ENCODE measurements at places on chromosomes 16 and 17.

GRCh38 chr17:81239714-81240555, 817 bp downstream of the NDUFAF8 start:
- no peak for DNase-seq

DNA sequence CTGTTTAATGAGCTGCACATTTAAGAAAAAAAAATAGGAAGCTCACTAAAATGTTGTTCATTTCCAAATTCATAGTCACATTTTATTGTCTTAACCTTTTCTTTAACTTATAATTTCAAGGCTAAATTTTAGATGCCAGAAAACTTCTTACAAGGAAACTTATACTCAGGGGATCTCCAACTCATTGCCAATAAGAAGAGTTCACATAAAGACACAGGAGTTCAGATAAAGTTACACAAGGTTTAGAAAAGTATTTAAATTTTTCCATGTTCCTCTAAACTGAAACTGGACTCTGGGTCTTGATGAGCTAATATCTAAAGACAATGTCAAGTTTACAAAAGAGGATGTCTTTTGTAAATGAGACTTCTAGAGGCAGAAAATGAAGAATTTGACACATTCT, 190.7 kb upstream of the KCNJ16 start:
- no peak for DNase-seq

DNA sequence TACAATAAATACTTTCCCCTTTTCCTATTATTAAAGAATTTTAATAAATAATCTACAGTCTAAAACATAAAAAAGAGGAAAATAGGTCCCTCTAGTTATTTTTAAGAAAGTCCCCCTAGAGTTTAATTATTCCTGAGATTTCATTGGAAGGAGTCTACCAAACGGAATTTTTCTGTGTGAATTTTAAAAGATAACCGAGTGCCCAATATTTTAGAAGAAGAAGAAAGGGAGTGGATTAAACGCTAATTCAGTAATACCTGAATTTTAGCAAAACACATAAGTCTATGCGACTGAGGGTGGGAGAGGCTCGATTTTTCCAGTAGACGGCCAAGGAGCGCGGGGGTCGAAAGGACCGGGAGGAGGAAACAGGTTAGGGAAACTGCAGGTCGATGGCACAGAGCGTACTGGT, 2.2 kb downstream of the HOXB2 start:
- no peak for DNase-seq

GRCh38 chr16:68802190-68802589, 41.1 kb upstream of the TANGO6 start:
- no peak for DNase-seq

- no peak for DNase-seq
Observed at GRCh38 chr17:17677299-17678040, 3.8 kb upstream of the RAI1 start.

DNA sequence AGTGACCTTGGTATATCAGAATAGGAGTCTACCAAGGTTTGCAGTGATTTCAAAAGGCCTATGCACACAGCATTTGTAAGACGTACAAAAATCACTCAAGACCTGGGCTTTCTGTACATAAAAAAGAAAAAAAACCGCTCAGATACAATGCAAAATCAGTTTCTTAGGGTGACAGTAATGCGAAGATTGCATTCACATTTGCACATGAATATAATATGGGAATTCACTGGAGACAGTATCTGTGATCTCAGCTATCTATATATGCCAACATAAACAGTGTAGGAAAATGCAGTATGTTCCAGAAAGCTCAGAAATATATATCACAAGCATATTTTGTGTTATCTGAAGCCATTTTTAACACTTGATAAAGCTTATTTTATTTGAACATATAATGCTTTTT, 176.4 kb upstream of the MYOCD start:
- DNase-seq, result no peak

DNA sequence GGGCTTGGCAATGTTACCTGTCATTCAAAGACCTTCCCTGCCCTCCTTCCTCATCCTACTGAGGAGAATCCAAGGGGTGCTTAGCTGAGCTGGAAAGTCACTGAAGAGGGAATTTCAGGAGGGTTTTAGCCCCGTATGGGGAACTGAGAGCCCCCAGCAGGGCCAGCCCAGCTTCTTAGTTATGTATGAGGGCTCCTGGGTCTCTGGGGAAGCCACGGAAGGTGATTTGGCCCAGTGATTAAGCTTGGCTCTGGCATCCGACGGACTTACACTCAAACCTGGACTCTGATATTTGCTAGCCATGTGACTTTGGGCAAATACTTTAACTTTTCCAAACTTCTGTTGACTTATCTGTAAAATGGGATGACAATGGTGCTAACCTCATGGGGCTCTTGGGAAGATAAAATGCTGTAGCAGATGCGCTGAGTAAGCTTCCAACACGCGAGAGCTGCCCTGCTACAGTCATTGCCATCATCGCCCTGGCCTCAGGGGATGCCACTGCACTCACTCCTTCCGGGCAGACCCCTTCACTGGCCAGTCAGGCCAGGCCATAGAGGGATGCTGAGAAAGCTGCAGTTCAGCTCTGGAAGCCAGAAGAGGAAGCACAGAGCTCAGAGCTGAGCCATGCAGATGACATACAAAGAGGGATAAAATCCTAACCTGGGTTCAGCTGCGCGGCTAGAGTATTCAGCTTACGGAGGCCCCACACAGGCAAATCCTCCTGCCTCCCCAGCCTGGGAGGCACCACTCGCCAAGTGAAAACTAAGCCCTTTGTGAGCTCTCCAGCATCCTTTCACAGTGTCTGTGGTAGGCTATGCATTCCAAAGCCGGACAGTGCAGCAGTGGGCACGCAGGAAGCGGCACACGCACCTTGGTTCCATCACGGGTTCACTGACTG, 44.9 kb upstream of the PIK3R6 start:
- DNase-seq, result no peak

DNA sequence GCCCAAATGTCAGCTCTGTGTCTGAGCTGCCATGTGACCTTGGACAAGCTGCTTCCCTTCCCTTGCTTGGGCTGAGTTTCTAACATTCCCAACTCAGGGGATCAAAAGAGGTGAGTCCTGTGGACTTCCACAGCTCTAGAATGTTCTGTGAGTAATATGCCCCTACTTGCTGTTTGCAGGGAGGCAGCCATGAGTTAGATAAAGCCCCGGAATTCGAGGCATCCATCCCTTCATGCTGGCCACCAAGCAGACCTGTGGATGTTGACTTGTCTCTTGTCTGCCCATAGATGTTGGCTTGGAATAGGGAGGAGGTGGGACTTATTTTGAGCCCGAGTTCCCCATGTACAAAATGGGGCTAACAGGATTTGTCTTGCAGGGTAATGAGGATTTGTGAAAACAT, 36.2 kb downstream of the KSR1 start:
- DNase-seq, result no peak

GRCh38 chr16:23031508-23032098, 117.6 kb downstream of the USP31 start:
- DNase-seq, result no peak

DNA sequence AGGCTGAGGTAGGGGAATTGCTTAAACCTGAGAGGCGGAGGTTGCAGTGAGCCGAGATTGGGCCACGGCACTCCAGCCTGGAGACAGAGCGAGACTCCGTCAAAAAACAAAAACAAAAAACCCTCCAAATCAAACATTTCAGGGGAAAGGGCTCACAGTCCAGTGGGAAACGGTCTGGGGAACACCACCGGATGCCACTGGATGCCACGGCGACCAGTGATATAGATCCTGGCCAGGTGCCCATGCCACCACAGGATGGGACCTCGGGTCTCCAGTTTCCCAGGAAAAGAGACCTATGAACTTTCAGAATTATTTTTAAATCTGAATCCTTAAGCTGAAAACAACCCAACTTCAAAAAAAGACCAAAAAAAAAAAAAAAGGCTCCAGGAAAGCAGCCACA, 12.3 kb downstream of the CEP131 start:
- no peak for DNase-seq

GRCh38 chr16:86747761-86748160, 169.4 kb downstream of the FOXL1 start:
- no peak for DNase-seq

GRCh38 chr16:19168371-19169081, 486 bp downstream of the SYT17 start:
- no peak for DNase-seq

GRCh38 chr16:30658731-30659506, 688 bp downstream of the FBRS start:
- peak; percentile 90 for DNase-seq

- no peak for DNase-seq
Observed at GRCh38 chr17:41535764-41536481, 7.8 kb upstream of the KRT19 start.

DNA sequence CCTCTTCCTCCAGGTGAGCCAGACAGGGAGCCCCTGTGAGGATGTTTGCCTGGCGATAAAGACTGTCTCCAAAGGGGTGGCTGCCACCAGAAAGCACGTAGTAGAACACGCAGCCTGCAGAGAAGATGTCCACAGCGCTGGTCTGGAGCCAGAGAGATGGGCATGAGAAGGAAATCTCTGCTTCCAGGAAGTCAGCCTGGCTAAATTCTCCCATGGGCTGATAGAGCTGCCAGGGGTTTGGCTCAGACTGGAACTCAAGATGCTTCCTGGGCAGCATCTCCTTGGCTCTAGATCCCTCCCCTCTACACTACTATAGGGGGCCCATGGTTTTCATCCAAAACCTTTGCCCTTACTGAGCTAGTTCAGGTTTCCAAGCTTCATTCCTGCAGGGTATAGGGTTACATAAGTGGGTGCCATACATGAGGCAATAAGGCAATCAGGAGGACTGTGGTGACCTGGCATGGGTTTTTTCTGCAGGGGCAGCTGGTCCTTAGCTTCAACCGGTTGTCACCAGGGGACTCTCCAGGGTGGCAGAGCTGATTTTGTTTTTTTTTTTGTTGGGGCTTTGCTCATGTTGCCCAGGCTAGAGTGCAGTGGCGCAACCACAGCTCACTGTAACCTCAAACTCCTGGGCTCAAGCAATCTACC, 13.6 kb downstream of the PLK1 start:
- DNase-seq, result no peak

DNA sequence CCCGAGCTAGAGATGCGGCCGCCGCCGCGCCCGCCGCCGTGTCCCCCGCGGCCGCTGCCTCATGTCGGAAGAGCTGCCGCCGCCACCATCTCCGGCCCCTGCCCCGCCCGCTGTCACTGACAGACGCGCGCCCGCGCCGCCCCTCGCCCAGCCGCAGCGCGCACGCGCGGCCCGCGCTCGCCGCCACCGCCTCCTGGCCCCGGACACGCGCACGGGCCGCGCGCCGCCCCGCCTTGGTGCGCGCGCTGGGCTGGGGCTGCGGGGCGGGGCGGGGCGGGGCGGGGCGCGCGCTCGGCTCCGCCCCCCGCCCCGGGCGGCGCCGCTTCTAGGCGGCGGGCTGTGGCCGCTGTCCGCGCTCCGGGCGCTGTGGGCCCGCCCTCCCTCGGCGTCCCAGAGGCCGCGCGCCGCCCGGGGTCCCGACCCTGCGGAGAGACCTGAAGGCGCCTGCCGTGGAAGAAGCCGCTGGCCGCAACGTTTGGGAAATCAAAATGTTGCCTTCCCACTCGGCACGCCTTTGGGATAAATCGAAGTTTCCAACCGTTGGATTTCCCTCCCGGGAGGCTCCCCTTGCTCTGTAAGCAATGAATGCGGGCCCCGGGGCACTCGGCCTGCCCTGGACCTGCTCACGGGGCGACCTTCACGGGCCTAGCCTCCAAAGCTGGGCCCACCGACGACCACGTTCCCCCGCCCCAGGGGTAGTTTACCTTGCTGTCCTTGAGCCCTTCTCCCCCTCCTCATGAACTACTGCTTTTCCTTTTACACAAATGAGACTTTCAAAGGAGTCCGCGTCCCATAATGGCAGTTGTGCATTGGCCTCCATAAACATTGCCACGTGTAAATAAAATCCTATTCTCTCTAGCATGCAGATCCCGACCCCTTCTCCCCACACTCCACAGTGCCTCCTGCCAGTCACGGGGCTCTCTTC, at the start of gene ADCY9:
ADCY9 (minus strand) TSS at position 118 of the 925 bp plus-strand sequence. CDS start 1,000 bp downstream, outside the sequence.
- DNase-seq, result no peak

- no peak for DNase-seq
Observed at GRCh38 chr16:57591870-57592485, 36.5 kb upstream of the ADGRG1 start.

- no peak for DNase-seq
Observed at GRCh38 chr17:38703742-38704605, 1.1 kb upstream of the MLLT6 start.

DNA sequence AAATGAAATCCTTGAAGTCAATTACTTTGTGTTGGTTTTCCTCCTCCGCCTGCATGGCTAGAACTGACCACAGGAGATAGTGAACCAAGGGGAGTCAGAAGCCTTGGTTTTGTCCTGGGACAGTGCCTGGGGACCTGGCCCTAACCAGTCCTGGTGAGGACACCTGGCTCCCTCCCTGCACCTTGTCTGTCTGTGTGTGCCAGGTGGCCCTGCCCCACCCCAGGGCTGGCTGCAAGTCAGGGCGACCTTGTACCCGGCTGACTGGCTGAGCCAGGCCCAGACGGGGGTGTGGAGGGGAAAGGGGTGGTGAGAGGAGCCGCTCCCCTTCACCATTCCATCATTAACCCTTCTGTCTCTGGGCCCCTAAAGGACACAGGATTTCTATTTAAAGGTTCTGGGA, 3.4 kb downstream of the RAPGEFL1 start:
- no peak for DNase-seq

GRCh38 chr16:83118365-83118764, 491.6 kb downstream of the CDH13 start:
- DNase-seq, result no peak

DNA sequence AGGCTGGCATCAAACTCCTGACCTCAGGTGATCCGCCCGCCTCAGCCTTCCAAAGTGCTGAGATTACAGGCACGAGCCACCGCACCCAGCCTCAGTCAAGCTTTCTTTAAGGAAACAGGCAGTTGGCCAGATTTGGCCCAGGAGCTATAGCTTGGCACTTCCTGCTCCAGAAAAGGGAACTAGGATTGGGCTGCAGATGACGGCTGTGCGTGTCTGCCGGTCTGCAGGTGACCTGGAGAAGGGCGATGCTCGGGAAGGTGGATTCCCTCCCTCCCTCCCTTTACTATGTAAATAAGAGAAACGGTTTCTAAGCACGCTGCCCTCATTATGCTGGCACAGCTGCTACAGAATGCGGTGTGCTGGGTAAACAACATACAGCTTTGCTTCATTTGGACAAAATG, 215.9 kb downstream of the RPTOR start:
- peak; percentile 40 for DNase-seq

DNA sequence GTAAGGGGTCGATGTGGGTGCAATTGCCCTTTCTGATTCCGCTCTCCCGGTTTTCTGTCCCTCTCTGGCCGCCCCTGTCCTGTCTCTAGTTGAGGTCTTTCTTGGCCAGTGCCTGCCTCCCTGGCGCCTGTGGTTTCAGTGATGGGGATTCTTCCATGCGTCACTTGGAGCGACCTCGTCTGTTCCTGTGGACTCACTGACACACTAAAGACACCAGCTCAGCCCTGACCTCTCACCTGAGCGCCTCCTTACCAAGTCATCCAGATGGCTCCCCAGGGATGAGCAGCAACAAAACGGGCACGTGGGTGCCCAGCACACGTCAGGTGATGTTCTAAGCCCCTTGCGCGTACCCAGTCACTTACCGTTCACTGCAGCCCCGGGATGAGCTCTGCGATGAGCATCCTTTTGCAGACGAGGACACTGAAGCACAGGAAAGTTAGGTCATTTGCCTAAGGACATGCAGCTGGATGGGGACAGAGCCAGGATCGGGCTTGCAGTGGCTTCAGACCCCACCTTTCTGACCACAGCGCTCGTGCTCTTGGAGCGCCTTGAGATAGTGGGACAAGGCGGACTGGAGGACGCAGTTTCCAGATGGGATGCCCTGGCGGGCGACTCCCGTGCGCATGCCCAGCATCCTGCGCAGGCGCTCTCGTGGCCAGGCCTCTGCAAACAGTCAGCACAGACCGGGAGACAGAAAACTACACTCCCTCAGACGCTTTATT, 11.5 kb upstream of the LGALS3BP start:
- no peak for DNase-seq

Measured in GM12878 (cell line).